Endodermal cell (in vitro differentiated cells): ENCODE measurements at places on chromosomes 12 and 14. TPM values are rescaled to one million over a fixed set of nuclear protein-coding genes. Genes with fewer than 3 reads are reported as not detected.

The HOTAIR gene
- total RNA-seq = not detected in 2 replicates

The SLCO1B1 gene
- 0.95 and 1.5 TPM in 2 replicates for total RNA-seq

GRCh38 chr14:105499256-105500035 lies 8.4 kb downstream of the TEDC1 start:
- no peak overlapping the region for H3K4me3 ChIP-seq
- peak; percentile 79 for DNase-seq
- H3K36me3 ChIP-seq = no peaks in the 10 kb centered on the region
- peaks cover 2% of the 10 kb centered on the region for H3K4me1 ChIP-seq
- H3K27me3 ChIP-seq = no peaks in the 10 kb centered on the region
- H3K27ac ChIP-seq = peak overlapping the region; percentile 82

DNA sequence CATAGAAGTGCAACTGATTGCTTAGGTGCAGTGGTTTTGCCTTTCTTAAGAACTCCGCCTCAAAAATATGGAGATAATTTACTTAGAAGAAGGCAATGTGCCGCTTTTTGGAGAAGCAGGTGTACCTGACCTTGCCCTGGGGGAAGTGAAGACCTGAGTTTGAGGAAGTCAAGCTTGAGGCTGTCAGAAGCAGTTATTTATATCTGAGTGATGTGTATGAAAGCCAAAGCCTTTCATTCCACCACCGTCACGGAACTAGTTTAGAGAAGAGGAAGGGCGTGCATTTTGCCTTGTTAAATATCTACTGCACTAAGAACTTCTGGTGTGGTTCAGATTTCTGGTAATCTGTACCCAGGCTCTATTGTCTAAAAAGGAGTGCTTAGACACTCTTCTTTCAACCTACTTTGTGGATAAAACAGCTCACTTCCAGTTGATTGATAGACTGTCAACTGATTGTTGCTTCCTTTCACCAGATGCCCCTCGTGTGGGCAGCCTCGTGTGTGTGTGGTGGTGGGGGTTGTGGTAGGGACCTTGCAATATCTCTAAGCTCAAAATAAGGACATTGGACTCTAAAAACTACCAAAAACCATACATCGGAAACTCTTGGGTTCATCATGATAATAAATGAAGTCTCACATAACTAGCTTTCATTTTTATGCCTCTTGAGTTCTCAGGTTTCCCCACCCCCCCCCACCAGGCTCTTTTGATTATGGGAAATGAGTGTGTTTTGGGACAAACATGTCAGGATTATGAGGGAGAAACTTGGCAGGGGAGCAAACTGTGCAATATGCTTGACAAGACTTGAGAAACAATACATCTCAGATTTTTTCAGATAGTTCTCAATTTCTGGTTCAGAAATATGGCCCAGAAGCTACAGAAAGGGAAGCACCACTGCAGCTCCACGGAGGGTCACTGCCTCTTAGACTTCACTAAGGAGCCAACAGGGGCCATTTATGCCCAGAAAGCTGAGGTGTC lies 78.6 kb downstream of the ARF6 start:
- H3K36me3 ChIP-seq = no peaks in the 10 kb centered on the region
- H3K27ac ChIP-seq = no peak overlapping the region
- no peaks in the 10 kb centered on the region for H3K4me1 ChIP-seq
- no peak for DNase-seq
- no peaks in the 10 kb centered on the region for H3K27me3 ChIP-seq
- H3K4me3 ChIP-seq = no peak overlapping the region

DNA sequence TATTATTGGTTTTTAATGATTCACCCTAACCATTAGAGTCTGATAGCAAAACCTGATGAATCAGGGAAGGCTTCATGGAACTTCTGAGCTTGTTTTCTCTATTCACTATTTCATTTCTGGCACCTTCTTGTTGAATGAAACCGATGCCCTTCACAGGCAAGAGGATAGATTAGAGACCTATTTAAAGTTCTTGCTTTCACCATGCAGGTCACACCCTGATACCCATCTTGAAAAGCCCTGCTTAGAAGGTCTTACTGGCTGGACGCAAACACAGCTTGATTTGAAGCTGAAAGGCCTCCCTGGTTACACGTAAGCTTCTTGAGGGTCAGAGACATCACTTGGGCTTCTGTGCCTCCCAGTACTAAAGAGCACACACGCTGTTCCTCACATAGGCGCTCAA lies 29.2 kb downstream of the TMEM229B start:
- H3K27me3 ChIP-seq = no peaks in the 10 kb centered on the region
- DNase-seq = no peak
- no peaks in the 10 kb centered on the region for H3K36me3 ChIP-seq

GRCh38 chr12:2779281-2779680 lies 15.5 kb upstream of the FKBP4 start:
- DNase-seq = no peak
- peaks cover 23% of the 10 kb centered on the region for H3K27me3 ChIP-seq
- no peak overlapping the region for H3K4me3 ChIP-seq
- H3K36me3 ChIP-seq = no peaks in the 10 kb centered on the region
- no peak overlapping the region for H3K27ac ChIP-seq

The IKBIP gene
- total RNA-seq = 15.4 to 17.7 TPM (median 16.3 TPM) in 3 replicates

The TMEM233 gene
- total RNA-seq = not detected in 2 replicates

The SERPINA1 gene
- total RNA-seq = not detected in 2 replicates
